AG04450 (cell line): ENCODE measurements at places on chromosomes 6 and 20. TPM values are rescaled to one million over a fixed set of nuclear protein-coding genes. Genes with fewer than 3 reads are reported as not detected.

The CLVS2 gene
- polyA plus RNA-seq, result not detected in 2 replicates

The AIF1 gene
- polyA plus RNA-seq, result not detected in 2 replicates

The SPTLC3 gene
- polyA plus RNA-seq, result 2.7 and 2.8 TPM in 2 replicates

The ZNF334 gene
- 3.3 and 4.0 TPM in 2 replicates for polyA plus RNA-seq

The HRH3 gene
- polyA plus RNA-seq, result not detected in 2 replicates

The BCAS4 gene
- polyA plus RNA-seq, result 37.3 and 37.7 TPM in 2 replicates

The MUC22 gene
- polyA plus RNA-seq, result not detected in 2 replicates

The EPHA7 gene
- polyA plus RNA-seq, result not detected in 2 replicates

The CFAP61 gene
- polyA plus RNA-seq, result not detected in 2 replicates

The ABHD16B gene
- polyA plus RNA-seq, result not detected in 2 replicates

The SRSF3 gene
- 317 and 423 TPM in 2 replicates for polyA plus RNA-seq

The NFATC2 gene
- polyA plus RNA-seq, result 0.07 and 0.09 TPM in 2 replicates

The BTN1A1 gene
- 0.04 TPM in 1 of 2 replicates, not detected in the other for polyA plus RNA-seq

The DEFB132 gene
- polyA plus RNA-seq, result not detected in 2 replicates

The RAB32 gene
- 85.9 and 100 TPM in 2 replicates for polyA plus RNA-seq

The GRIK2 gene
- polyA plus RNA-seq, result 10.6 and 12.8 TPM in 2 replicates
